ENCODE measurements at places on chromosomes 4 and X.

DNA sequence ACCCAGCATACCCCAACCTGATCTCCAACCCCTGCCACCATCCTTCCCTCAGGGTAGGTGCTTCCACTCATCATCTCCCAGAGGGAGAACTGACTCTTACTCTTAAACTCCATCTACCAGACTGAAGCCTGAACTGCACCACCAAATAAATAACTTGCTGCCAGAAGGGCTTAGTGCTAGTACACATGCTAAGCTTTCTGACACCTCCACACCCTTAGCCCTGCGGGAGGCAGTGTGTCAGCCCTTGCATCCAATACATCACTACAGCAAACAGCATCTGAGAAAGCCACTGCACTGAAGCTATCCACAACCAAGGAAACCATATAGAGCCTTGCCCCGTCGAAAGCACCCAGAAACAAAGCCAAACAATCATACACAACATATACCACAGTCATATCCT, 68.6 kb upstream of the MCF2 start:
- DNase-seq = no peak

DNA sequence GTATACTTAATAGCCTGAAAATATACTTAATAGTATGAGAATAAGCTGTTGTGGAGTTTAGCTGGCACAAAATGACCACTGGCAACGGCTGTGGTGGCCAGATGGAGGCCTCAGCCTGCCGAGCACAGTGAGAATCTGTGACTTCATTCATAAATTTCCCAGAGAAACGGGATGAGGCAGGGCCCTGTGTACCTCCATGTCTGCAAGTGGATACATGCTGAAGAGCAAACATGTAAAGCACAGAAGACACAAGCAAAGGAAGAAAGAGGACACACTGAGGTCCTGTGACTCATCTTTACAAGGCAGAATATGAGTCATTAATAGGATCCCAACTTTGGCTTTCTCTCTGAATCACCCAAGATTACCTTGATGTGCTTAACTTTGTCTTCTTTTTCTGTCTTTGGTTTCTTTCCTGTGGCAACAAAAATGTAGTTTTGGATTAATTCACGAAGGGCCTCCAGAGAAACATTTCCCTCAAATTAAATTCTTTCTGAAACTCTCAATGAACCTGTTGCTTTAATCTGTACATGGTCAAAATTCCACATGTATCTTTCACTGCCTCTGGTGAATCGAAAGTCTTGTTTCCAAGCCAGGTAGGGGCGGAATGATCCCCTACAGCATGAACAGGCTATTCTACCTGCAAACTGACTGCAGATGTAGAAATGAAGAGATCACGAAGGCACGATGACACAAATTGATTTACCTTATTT, 56.4 kb downstream of the IRF2 start:
- DNase-seq = no peak

GRCh38 chr4:104492183-104492771, 2.4 kb downstream of the CXXC4 start:
- DNase-seq = no peak

DNA sequence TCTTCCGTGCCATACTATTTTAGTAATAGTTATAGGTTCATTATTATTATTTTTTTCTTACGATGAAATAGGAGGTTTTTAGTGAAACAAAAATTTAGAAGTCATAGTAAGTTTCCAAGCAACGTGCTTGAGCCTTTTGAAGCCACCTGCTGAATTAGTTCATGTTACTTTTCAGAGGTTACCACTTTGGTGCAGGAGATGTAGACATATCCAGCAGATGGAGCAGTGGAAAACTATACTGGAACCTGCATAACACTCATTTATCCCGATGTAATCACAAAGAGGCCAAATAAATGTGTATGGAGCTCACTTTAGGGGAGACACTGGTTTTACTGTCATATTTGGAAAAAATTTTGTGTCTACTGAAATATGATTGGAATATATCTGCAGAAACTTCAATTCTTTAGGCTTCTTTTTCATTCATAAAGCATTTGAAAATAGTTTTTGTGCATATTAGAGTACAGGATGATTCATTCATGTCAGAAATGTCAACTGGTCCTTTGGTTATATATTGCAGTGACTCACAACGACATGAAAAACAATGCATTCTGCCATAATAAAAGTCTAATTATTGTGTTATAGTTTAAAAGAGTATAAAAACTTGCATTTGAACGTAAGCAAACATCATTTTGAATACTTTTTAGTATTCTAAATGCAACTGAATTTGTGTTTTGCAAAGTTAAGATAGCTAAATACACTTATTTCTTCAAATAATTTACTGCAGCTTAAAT, 2182.9 kb upstream of the TENM3 start:
- no peak for DNase-seq

DNA sequence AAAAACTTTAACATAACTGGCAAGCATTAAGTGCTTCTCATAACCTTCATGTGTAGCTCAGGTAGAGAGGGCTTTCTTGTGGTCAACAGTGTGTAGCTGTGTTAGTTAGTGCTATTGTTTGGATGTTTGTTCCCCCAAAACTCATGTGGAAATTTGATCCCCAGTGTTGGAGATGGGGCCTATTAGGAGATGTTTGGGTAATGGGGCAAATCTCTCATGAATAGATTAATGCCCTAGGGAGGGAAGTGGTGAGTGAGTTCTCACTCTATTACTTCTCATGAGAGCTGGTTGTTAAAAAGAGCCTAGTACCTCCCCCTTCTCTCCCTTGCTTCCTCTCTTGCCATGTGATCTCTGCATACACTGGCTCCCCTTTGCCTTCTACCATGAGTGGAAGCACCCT, 16.5 kb upstream of the SLC25A43 start:
- DNase-seq = no peak

DNA sequence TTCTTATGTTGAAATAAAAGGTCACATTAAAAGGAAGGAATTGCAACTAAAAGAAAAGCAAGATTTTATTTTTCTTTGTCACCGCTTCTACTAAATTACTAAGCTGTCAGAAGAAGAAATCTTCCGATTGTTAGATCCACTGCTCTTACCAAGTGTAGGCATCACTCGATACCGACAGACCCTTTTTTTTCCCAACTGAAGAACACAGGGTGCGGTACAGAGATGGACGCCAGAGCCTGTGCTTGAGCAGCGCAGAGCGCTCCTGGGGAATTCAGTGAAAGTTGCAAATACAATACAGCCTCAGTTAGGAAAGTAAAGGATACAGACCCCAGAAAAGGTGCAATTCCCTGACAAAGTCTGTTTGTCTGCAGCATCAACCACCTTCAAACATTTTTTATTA, 94.9 kb upstream of the WDR17 start:
- no peak for DNase-seq

DNA sequence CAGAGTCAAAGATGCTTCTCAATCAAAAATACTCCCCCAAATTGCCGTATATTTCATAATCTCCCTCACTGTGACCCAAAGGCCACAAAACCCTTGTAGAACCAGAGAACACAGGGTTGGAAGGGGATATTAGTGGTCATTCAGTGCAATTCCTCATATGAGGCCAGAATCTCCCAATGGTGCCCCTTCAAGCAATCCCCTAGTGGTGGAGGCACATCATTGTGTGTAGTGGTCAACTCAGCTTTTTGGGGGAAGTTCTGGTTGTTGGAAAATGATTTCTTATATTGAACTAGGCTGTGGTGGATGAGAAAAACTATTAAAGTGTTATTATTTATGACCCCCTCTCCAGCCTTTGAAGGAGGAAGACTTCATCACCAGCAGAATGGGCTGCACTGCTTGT, 17.6 kb upstream of the BOD1L1 start:
- no peak for DNase-seq

DNA sequence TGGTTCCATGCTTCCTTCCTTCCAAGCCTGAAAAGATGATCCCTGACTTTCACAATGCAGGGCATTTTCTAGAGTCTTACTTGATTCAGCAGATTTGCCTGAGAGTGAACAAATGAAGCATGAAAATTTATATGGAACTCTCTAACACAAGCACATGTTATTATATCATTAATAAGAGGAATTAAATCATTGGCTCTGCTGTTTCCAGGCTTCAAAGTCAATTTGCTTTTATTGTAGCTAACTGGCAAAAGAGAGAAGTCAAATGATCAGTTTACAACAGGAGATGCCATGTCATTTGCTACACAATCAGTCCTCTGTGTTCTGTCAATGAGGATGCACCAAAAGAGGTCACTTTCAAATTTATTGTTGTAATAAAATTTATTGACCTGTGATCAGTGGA, 101.5 kb upstream of the UGT8 start:
- DNase-seq = no peak

- DNase-seq = no peak
Measured at GRCh38 chrX:74422576-74423288, 1.4 kb downstream of the SLC16A2 start.

DNA sequence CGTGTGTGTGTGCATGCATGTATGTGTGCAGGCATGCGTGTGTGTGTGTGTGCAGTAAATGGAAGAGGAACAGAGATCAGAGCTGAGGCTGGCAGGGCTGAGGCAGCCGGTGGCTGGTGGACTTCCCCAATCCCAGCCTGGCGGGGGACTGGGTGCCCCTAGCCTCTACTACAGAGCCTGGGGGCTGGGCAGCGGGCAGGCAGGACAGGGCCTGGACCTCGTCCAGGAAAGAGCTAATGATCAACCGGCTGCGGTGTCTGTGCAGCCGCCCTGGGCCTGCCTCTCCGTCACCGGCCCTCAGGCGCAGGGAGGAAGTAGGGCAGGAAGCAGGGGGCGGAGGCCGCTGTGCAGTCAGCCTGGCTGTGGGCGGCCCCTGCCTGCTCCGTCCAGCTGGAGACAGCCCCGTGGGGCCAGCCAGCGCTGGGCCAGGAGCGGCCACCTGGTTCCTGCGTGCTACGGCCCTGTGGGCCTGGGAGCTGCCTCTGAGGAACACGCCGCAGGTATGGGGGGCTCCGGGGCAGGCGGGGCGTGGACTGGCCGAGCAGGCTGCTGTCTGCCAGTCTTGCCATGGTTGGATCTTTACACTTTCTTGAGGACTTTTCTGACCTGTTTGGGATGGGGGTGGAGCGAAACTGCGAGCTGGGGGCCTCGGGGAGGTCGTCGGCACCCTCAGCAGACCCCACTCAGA, at the start of gene SH3TC1:
Gene SH3TC1, plus strand, starts transcription at position 385 of the 688 bp plus-strand sequence. CDS start 5,905 bp downstream, outside the sequence.
- peak; percentile 18 for DNase-seq

GRCh38 chr4:48025005-48025404, 8.4 kb downstream of the NIPAL1 start:
- no peak for DNase-seq

- no peak for DNase-seq
Measured at GRCh38 chrX:134725103-134725690, 66.9 kb upstream of the PLAC1 start.

DNA sequence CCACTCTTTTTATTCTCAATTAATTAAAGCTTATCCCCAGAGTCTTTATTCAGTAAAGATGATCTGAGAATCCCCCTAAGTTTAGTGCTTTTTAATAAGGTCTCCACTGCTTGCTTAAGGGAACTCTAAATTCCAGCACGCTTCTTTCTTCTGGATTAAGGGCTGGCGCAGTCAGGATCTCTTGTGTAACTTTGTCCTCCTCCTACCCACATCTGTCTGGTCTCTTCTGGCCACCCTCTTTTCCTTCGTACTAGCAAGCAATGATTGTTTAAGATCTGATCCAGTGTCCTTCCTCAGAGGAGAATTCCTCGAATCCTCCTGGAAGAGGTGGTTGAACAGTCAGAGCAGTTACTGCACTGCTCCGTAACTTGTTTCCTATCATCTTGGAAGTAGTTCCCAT, 14.0 kb upstream of the PAQR3 start:
- DNase-seq = no peak

DNA sequence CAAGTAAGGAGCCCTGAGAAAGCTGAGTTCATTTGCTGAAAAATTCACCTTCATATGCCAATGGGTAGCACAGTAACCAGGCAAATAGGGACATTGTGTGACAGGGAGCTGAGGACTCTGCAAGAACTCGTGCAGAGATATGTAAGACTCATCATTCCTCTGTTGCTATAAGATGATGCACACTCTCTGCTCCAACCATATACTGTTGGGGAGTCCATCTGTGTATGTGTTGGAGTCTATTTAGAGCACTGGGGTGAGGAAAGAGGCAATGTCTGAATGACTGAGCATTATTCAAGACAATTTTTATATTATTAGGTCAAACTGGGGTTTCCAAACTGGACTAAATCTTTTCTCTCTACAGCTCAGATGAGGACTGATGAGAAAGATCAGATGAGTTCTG, 100.4 kb downstream of the QRFPR start:
- no peak for DNase-seq

- no peak for DNase-seq
Measured at GRCh38 chrX:115639334-115639880, 78.4 kb downstream of the PLS3 start.

GRCh38 chrX:46125111-46125510, 420.1 kb downstream of the ZNF674 start:
- no peak for DNase-seq

GRCh38 chr4:123553279-123553678, 156.7 kb downstream of the SPRY1 start:
- no peak for DNase-seq

DNA sequence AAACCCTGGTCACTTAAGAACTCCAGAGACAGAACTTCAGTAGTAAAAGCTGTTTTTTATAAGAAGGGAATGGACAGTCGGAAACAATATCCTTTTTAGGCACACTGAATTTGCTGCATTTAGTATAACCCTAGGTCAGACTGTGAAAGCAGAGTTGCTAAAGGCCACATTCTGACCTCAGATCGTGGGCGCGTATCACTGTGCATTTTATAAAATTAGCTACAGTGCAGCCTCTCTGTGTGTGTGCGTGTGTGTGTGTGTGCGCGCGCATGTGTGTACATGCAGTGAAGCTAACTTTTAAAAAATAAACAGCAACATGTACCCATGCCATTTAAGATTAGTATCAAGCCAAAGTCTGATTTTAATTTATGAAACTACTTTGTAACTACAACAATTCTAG, 8.0 kb downstream of the ZNF827 start:
- no peak for DNase-seq

DNA sequence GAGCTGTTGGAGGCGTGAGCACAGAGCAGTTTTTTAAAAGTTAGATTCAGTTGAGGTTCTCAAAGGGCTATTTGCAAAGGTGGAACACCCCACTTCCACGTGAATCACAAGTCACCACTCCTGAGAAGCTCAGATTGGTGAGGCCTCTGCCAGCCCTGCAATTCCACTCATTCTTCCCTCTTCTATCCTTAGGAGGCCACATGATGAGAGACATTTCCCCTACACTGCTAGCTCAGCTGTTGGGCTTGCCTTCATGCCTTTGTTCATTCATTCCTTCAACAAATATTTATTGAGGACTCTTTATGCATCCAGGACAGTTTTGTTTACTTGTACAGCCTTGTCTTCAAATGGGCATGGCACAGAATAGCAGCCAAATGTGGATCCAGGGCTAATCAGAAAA, 3.7 kb downstream of the SRPX2 start:
- DNase-seq = no peak

- DNase-seq = no peak
Measured at GRCh38 chr4:151772274-151772673, 11.5 kb upstream of the GATB start.

Data from stimulated activated CD8-positive, alpha-beta memory T cell treated with anti-CD3 and anti-CD28 coated beads, Interleukin-7, amount 100 ng/mL, for 24 hours (primary cell).